Effector CD4-positive, alpha-beta T cell (primary cell): ENCODE measurements at places on chromosomes 3 and 15.

DNA sequence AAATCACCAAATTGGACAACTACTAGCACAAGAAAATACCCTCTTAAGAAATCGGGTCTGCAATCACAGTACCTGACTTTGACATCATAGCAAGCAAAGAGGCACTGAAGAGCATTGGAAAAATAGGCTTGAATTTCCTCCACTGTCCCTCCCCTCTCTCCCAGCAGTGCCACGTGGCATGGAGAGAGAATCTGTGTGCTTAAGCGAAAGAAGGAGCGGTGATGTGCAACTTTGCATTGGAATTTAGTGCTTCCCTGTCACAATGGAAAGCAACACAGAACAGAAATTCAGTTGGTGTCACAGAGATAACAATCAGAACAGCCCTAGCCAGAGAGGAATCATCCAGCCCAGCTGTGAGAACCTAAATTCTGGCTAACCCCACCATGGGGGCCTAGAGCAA lies 207.5 kb upstream of the SLITRK3 start:
- DNase-seq: no peak

DNA sequence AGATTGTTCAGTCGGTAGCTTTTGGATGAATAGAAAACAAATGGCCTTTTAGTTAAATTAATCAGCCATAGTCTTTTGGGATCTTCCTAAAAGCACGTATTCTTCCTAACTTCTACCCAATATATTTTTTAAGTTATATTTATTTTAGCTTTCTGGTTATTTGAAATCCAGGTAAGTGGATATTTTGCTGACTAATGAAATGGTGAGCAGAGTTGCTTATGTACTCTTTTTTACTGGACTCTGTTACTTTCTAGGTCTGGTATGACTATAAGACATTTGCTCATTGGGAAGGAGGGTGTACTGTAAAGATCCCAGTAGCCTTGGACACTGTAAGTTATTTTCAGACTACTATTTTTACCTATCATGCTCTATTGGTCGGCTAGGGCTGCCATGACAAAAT lies 13.8 kb upstream of the CAPN3 start:
- no peak for DNase-seq

DNA sequence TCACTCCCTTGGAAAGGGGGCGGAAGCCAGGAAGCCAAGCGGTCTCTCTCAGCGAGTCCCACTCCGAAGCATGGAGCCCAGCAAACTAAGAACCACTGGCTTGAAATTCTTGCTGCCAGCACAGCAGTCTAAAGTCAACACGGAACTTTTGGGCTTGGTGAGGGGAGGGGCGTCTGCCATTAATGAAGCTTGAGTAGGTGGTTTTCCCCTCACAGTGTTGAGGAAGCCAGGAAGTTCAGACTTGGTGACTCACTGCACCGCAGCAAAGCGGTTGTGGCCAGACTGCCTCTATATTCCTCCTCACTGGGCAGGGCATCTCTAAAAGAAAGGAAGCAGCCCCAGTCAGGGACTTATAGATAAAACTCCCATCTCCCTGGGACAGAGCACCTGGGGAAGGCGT lies 665.4 kb upstream of the CBLB start:
- DNase-seq: peak; percentile 19

- no peak for DNase-seq
These were observed 235.9 kb downstream of the LPP start for GRCh38 chr3:188389711-188390342.

- no peak for DNase-seq
These were observed 342.7 kb downstream of the PTPRG start for GRCh38 chr3:61903931-61904657.

DNA sequence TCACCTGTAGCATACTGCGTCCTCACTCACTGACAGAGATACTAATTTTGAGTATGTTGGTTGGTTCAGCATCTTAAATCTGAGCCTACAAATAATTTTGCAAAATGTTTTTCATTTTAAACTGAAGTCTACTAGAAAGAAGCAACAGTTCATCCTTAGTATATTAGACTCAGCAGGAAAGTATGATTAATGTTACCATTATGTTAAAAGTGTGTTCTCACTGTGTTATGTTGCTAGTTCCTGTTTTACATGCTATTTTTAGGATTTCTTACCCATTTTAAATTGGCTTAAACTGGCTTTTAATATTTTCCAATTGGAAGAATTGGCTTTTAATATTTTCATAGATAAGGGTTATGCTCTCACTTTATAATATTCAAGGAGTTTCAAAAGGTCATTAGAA lies 25.7 kb downstream of the ACKR4 start:
- DNase-seq: no peak

GRCh38 chr3:120352017-120352416 lies 2.9 kb upstream of the LRRC58 start:
- DNase-seq: no peak

- DNase-seq: no peak
These were observed 328.5 kb upstream of the GOLIM4 start for GRCh38 chr3:168424059-168424734.

DNA sequence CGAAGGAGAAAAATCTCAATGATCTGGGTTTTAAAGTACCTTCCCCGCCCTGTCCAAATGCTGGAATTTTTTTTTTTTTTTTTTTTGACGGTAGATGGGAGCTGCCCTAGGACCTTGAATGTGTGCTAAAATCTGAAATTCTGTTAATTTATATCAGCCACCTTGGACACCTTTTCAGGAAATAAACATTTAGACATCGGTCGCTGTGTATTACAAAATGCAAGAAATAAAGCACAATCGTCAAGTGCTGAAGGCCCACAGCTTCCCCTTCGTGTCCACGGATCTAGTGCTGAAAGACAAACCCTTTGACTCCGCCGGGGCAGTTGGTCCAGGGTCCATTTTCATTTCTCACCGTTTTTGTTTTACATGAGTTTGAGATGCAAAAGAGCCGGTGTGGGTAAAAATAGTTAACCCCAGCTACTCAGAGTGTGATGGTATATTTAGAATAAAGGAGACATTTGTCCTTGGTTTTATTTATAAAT lies 90.2 kb upstream of the CHD2 start:
- no peak for DNase-seq

DNA sequence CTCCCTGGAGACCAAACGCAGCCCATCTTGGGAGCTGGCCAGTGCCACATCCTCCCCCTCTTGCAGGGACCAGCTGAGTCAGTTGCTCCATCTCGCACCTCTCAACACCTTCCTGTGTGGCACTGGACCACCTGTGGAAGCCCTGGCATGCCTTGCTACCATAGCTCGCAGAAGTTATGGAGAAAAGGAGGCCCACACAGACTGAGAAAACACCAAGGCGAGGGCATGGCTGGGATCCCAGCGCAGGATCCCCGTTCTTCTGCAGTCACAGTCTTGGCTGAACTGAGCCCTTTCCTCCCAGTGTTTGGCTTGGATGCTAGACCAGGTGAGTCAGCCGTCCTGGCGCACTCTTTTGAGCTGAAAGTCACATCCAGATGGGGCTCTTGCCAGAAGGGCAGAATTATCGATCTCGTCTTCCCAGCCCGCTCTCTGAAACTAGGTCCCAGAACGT lies 46.9 kb downstream of the CHRD start:
- no peak for DNase-seq

GRCh38 chr3:52779837-52780585 lies 2.6 kb downstream of the ITIH1 start:
- no peak for DNase-seq

DNA sequence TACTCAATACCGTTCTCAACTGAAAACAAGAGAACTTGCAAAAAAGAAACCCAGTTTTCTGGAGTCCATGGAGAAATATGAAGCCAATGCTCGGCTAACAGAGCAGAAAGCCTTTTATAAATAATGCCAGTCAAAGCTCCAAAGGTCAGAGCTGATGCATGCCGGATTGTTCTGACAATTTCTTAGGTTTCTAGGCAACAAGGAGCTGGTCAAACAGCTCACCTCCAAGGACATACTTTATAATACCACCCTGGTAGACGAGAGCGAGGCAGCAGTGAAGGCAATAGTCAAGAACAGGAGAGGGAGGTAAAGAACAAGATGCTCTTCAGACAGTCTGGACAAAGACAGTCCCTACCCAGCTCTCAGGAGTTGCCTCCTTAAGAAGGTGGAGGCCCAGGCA lies 111.1 kb downstream of the UBE3A start:
- DNase-seq: no peak

DNA sequence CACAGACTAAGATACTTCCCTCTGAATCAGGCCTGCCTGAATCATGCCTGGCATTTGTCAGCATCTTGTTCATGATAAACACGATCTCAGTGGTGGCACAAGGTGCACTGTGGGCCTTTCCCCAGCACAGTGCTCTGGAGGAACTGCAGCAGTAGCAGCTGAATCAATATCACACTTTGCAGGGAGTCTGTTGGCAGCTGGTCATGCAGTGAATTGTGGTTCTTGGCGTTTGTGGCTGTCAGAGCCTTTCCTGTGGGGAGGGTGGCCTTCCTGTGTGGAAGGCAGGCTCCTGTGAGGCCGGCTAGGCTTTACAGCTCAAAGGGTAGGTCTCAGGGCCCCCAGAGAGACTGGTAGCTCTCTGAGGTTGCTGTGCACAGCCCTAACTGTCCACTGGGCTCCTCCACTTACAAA lies 54.4 kb upstream of the TLE3 start:
- DNase-seq: no peak

DNA sequence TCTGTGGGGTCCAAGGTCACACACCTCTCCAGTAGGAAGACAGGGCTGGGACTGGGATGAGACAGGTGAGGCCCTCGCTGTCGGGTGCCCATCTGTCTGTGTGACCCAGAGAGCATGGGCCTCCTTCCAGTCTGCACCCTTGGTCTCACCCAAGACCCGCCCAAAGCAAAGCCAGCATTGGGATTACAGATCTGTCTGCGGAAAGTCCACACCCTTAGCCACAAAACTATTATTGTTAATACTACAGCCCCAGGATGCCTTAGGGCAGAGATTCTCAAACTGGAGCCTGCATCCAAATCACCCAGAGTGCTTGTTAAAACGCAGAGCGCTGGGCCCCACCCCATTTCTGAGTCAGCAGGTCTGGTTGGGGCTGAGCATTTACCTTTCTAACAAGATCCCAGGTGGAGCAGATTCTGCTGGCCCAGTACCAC lies 58.5 kb upstream of the ZNF148 start:
- DNase-seq: no peak

GRCh38 chr15:39444735-39445470 lies 136.0 kb upstream of the THBS1 start:
- DNase-seq: no peak

- DNase-seq: no peak
These were observed 71.0 kb upstream of the ARHGEF26 start for GRCh38 chr3:154050216-154050615.

- DNase-seq: no peak
These were observed 75.8 kb downstream of the ZPLD1 start for GRCh38 chr3:102510663-102511062.

DNA sequence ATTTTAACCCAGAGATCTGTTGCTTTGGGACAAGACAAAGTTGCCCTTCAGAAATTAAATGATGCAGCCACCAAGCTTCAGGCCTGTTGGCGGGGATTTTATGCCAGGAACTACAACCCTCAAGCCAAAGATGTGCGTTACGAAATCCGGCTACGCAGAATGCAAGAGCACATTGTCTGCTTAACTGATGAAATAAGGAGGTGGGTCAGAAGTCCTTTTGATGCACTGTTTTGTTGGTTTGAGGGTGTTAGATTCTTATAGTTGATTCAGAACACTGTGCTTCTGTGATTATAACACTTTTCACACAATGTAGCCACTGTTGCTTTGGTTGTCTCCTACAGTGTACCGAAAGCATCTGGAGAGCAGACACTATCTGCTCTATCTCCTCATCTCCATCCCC lies 20.8 kb upstream of the NXPE3 start:
- DNase-seq: no peak

DNA sequence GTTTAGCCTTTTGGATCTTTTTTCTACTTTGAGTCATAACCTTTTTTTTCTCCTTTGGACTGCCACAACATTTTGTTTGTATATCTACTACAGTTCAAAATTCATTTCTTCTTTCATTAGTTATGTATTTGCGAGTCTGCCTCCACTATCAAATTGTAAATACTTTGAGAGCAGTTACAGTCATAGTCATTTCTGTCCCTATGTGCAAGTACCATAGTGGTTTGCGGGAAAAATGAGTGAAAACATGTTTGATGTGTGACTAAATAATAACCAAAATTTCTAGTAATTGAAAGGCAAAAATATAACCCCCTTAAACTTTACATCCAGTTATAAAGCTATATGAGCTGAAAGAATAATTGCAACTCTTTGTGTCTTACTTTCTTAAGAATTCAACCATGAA lies 45.8 kb upstream of the CCDC50 start:
- DNase-seq: no peak

GRCh38 chr3:186525369-186526255 lies 18.6 kb downstream of the CRYGS start:
- no peak for DNase-seq

GRCh38 chr3:134651347-134652041 lies 672 bp upstream of the KY start:
- DNase-seq: no peak
